ENCODE measurements at places on chromosomes 6 and 20.

DNA sequence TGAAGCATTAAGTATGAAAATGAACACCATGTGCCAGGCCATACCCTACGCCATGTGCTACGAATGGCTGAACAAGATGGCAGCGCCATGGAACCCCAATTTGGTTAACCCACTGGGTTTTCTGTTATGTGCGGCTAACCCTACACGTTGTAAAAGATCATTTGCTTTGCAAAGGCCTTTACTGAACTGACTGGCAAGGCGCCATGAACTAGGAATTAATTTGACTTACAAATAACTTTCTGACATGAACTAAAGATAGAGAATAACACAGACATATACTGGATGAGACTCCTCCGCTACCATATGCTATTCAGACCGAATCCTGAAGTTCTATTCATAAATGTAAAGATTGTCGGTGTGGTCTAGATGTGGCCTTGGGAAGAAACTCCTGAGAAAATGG is 3.9 kb downstream of the CNKSR3 start:
- H3K4me1 ChIP-seq, result peaks cover 13% of the 10 kb centered on the region
- H3K4me3 ChIP-seq, result no peak overlapping the region
- no peak overlapping the region for H3K27ac ChIP-seq
- DNase-seq, result no peak
- no peaks in the 10 kb centered on the region for H3K36me3 ChIP-seq

GRCh38 chr6:151561238-151561637 is 67.4 kb downstream of the CCDC170 start:
- no peaks in the 10 kb centered on the region for H3K36me3 ChIP-seq
- peaks cover 1% of the 10 kb centered on the region for H3K4me1 ChIP-seq
- H3K27me3 ChIP-seq, result peaks cover 26% of the 10 kb centered on the region
- H3K4me3 ChIP-seq, result no peak overlapping the region

DNA sequence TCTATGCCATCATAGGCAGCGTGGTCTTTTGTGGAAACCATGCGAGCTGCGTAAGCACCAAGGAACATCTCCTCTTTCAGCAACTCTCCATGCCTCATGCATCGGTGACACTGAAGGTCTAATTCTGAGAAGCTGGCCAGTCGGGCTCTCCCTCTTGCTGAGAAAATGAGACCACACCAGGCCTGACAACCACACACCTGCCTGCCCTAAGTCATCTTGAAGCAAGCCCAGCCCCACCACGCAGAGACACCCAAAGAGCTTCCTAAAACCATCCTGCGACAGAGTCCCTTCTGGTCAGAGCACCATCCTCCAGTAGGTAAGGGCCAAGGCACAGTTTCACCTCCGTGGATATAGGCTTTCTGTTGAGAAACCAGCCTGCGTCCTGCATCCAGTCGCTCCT is 26.6 kb downstream of the PREX1 start:
- no peaks in the 10 kb centered on the region for H3K27me3 ChIP-seq
- DNase-seq, result no peak
- no peak overlapping the region for H3K4me3 ChIP-seq
- peaks cover 71% of the 10 kb centered on the region for H3K4me1 ChIP-seq
- peak overlapping the region; percentile 69 for H3K27ac ChIP-seq

DNA sequence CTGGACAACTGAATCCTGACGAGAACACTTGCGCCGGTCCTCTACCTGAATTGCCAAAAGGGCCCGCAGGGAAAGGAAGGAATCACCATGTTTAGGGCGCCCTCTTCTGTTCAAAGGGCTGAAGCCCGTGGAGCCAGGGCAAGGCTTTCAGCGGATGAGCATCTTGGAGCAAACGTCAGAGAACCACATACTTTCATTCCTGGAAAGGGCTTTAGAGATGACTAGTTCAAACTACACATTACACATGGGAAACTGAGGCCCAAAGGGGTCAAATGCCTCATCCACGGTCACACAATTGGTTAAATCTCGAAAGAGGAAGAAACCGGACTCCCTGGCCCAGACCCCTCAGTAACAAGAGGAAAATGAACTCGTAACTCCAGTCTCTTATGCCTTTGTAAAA is 11.5 kb upstream of the ZNF133 start:
- peaks cover 76% of the 10 kb centered on the region for H3K27me3 ChIP-seq
- DNase-seq, result peak; percentile 59
- H3K4me1 ChIP-seq, result peaks cover 6% of the 10 kb centered on the region
- H3K27ac ChIP-seq, result peak overlapping the region; percentile 33
- no peaks in the 10 kb centered on the region for H3K36me3 ChIP-seq

GRCh38 chr20:61531553-61532345 is 279.7 kb downstream of the CDH4 start:
- no peak overlapping the region for H3K4me3 ChIP-seq
- no peaks in the 10 kb centered on the region for H3K4me1 ChIP-seq
- no peak overlapping the region for H3K27ac ChIP-seq
- DNase-seq, result no peak

- no peaks in the 10 kb centered on the region for H3K36me3 ChIP-seq
- no peak overlapping the region for H3K4me3 ChIP-seq
- H3K4me1 ChIP-seq, result peaks cover 34% of the 10 kb centered on the region
- no peaks in the 10 kb centered on the region for H3K27me3 ChIP-seq
- no peak overlapping the region for H3K27ac ChIP-seq
These were observed 7.7 kb downstream of the DUSP22 start for GRCh38 chr6:300026-300425.

GRCh38 chr6:145506565-145506964 is 228.8 kb downstream of the EPM2A start:
- no peak overlapping the region for H3K27ac ChIP-seq
- H3K36me3 ChIP-seq, result no peaks in the 10 kb centered on the region
- H3K27me3 ChIP-seq, result no peaks in the 10 kb centered on the region
- H3K4me3 ChIP-seq, result no peak overlapping the region
- no peaks in the 10 kb centered on the region for H3K4me1 ChIP-seq
- DNase-seq, result no peak

DNA sequence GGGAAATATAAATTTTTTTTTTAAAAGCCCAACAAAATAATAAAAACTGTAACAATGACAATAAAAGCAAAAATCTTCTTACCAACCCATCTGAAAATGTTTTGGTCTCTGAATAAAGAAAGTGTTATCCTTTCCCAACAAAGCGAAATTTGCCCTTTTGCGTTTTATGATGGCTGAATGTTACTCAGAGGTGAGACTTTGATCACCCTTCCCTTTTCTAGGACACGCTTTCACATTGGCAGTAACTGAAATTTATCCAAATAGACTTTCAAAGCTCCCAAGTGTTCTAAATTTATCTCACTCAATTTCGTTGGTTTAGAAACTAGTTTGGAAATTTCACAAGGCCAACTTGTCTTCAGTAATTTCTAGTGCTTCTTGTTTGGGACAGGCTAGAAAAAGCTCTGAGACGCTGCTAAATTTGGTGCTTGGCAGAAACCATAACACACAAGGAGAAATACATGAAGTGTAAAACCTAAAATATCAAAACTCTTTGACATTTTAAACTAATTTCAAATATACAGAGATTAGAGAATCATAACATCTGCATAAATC is 354.5 kb upstream of the CITED2 start:
- H3K4me3 ChIP-seq, result no peak overlapping the region
- H3K27me3 ChIP-seq, result peaks cover 6% of the 10 kb centered on the region
- no peak overlapping the region for H3K27ac ChIP-seq
- no peaks in the 10 kb centered on the region for H3K36me3 ChIP-seq

Measured in activated T-cell treated with anti-CD3 and anti-CD28 coated beads, Interleukin-2, amount 50 U/mL, for 24 hours (primary cell).